ENCODE measurements at places on chromosomes 12 and 14.

- peak; percentile 41 for DNase-seq
These were observed 32.8 kb upstream of the TOMM20L start for GRCh38 chr14:58362798-58363412.

GRCh38 chr14:72463291-72463866 lies 430.5 kb downstream of the DPF3 start:
- no peak for DNase-seq

DNA sequence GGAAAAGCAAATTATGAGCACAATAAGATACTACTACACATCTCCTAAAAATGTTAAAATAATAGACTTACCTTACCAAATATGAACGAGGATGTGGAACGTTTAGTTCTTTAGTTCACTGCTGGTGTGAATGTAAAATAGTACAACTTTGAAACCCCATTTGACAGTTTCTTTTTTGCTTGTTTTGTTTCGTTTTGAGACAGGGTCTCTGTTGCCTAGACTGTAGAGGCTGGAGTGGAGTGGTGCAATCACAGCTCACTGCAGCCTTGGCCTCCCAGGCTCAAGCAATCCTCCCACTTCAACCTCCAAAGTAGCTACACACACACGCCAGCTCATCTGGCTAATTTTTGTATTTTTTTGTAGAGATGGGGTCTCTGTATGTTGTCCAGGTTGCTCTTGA lies 136.4 kb upstream of the FAR2 start:
- DNase-seq, result no peak

- DNase-seq, result no peak
These were observed 18.0 kb upstream of the NKX2-1 start for GRCh38 chr14:36538051-36538450.

- DNase-seq, result no peak
These were observed 7.7 kb upstream of the NRL start for GRCh38 chr14:24122416-24122815.

DNA sequence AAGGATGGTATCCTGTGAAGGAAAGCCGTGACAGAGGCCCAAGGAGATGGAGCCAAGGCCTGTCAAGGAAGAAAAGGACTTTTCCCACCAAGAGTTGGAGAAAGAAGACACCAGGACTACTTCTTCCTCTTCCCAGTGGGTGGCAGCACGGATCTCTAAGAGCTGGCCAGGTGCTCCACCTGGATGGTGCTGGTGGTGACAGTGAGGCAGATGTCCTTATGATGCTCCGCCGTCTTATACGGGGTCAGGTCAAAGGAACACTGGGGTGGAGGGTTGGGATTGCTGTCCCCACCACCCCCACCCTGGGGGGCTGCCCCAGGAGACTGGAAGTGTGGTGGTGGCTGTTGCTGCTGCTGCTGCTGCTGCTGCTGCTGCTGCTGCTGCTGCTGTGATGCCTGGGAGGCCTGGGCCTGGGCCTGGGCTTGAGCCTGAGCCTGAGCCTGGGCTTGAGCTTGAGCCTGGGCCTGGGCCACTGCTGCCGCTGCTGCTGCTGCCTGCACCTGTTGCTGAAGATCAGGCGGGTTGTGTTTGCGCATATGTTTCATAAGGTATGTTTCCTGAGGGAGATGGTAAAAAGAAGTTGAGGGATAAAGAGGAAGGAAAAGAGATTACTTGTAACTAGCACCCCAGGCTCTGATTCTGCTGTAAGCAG lies 4.8 kb upstream of the ING4 start:
- DNase-seq, result no peak

- no peak for DNase-seq
These were observed at the start of gene IFNG-AS1 for GRCh38 chr12:67989184-67989920. Gene IFNG-AS1, plus strand, starts transcription at chr12:67989447.

DNA sequence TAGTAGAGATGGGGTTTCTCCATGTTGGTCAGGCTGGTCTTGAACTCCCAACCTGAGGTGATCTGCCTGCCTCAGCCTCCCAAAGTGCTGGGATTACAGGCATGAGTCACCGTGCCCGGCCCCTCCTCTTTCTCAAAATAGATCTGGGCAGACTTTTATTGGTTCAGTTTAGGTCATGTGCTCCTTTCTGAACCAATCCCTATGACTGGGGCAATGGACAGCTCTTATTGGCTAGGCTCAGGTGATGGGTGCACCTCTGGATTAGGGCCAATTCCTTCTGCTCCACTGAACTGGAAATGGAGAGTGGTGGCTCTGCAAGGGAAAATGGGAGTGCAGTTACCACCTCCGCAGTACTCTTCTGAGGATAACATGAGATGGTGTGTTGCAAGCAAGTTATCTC lies 6.2 kb upstream of the ATP6V0A2 start:
- DNase-seq, result no peak

DNA sequence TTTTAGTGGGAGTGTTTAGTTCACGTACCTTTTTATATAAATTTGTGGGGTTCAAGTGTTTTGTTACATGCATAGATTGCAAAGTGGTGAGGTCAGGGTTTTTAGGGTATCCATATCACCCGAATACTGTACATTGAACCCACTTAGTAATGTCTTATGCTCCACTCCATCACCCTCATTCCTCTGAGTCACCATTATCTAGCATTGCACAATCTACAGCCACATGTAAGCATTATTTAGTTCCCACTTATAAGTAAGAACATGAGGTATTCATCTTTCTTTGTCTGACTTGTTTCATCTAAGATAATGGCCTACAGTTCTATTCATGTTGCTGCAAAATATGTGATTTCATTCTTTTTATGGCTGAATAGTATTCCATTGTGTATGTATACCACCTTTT lies 583.7 kb upstream of the LRFN5 start:
- no peak for DNase-seq

DNA sequence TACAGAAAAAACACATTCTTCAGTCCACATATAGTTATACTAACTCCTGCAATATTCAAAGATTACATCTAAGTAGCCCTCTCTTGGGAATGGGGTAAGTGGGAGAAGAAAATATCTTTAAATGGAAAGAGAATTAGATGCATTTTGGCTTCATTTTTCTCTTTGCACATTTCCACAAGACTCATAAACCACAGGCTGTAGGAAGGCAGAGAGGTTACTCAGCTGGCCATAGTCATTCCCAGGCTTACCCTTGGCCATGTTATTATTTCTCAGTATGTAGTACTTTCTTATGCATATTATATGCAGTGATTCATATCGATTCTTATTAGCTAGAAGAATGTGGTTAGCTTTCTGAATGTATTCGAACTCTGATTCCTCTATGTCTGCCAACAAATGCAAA lies 92.2 kb downstream of the PTPRR start:
- no peak for DNase-seq

DNA sequence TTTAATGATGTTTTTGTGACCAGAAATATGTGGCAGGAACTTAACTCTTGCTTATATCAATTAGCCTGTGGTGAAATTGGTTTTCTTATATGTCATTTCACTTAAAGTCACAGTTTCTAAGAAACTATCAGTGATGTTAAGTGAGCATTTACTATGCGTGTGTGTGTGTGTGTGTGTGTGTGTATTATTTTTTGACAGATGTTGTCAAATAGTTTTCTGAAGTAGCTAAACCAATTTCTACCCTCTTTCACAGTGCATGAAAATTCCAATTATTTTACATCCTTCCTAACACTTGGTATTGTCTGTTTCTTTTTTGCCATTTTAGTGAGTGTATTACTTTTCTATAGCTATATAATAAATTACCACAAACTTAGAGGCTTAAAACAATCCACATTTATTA lies 122.1 kb upstream of the CAND1 start:
- DNase-seq, result no peak

DNA sequence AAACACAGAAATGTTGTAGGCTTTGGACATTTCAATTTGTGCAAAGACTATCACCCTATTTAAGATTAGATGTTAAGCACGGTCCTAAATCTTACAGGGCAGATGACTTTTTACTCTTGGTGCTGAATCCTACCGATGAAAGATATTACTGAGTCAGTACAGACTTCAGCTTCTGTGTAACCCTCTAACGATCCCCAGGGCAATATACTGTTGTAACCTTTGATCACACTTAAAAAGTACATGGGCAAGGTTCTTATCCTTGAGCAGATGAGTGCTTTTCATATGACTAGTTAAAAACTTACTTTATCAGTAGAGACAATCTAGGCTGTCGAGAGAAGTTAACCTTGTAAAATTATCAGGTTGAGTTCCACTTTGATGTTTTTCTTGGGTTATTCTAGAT lies 22.5 kb downstream of the PDE3A start:
- DNase-seq, result no peak

- no peak for DNase-seq
These were observed 32.0 kb upstream of the SELPLG start for GRCh38 chr12:108665608-108666202.

GRCh38 chr14:59771577-59771976 lies 99.0 kb downstream of the RTN1 start:
- DNase-seq, result no peak

DNA sequence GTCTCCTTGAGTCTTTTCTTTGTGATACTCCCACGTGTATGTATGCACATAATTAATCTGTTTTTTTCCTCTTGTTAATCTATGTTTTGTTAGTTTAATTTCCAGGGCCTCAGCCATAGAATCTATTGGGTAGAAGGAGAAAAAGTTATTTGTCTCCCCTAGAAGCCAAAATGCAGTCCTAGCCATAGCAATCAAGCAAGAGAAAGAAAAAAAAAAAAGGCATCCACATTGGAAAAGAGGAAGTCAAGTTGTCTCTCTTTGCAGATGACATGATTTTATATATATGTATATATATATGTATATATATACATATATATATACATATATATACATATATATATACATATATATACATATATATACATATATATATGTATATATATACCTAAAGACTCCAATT lies 25.4 kb upstream of the ETV6 start:
- DNase-seq, result no peak

- DNase-seq, result no peak
These were observed 51.4 kb downstream of the VCPKMT start for GRCh38 chr14:50064993-50065392.

GRCh38 chr12:80936642-80937390 lies 918 bp downstream of the LIN7A start:
- DNase-seq, result no peak

- no peak for DNase-seq
These were observed 42.3 kb downstream of the KIF26A start for GRCh38 chr14:104180561-104181165.

- DNase-seq, result no peak
These were observed 80.9 kb downstream of the CRADD start for GRCh38 chr12:93757792-93758694.

- no peak for DNase-seq
These were observed 118.6 kb downstream of the LMNTD1 start for GRCh38 chr12:25434515-25434914.

DNA sequence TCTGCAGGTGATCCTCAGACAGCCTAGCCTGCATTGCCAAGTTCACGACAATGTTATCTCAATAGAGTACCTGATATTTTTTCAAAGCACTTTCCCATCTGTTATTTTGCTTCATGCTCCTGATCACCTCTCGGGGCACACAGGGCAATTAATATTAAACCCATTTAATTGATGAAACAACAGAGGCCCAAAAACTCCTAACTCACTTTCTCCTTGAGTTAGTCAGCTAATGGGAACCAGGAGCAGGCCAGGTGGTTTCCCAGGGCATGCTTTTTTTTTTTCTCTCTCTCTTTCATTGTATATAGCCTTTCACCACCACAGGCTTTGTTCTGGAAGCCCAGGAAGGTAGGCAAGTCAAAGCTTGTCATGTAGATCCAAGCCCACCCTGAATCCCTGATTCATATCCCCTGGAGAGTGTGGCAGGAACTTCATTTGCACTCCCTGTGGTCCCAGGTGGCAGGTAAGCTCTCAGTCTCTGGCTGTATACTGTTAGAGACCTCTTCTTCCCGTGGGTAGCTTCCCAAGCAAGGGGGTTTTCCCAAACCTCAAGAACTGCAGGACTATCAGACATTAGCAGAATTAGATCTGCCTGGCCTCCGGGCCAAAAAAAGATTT lies 41.6 kb upstream of the MAP1LC3B2 start:
- no peak for DNase-seq

GRCh38 chr12:68905733-68906132 lies 27.2 kb downstream of the CPM start:
- DNase-seq, result no peak

- DNase-seq, result no peak
These were observed 4.6 kb downstream of the MYF5 start for GRCh38 chr12:80721326-80721725.

DNA sequence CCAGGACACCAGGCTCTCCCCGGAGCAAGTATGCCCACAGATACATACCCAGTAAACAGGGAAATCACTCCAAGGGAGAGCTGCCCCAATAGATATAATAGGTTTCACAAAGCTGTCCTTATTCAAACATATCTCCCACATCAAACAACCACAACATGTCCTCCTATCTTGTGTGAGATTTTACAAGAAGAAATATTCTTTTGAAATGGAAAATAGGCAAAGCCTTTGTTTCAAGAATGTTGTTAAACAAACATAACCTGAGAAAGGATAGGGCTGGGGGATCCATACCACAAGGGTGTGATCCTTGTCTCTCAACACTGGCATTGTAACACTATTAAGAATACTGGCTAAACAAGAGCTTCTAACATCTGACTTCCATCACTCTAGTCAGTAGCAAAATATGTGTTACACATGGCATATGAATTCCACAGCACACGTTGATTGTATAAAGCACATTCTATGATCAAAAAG lies 32.9 kb downstream of the LGR5 start:
- no peak for DNase-seq

DNA sequence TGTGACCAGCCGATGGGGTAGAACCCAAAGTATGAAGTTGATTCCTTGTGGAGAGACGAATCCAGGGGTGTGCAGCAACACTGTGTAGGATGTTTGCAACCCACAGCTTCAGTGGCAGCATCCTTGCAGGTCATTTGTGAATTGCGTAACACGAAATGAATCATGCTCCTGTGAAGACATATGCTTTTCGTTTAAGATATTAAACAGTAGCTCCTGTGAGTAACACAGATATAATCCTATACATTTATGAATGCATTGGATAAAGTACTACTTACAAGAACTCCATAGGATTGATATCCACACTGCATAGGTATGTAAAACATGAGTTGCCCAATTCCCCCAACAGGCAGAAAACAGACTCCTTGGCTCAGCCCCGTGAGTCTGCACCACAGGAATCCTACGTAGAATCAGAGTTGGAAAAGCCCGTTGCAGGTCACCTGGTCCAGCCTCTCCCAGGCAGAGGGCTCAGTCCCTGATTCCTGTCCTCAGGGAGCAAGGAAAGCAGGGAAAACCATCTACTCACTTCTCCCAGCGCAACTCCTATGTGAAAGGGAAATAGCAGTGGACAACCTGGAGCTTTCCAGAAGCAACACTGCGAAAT lies 75.8 kb downstream of the GPATCH2L start:
- no peak for DNase-seq

GRCh38 chr12:122062832-122063693 lies 15.5 kb upstream of the MLXIP start:
- no peak for DNase-seq

GRCh38 chr14:90558041-90558982 lies 161.5 kb downstream of the CALM1 start:
- DNase-seq, result no peak
